Immature natural killer cell (primary cell): ENCODE measurements at places on chromosomes 4 and X. TPM values are rescaled to one million over a fixed set of nuclear protein-coding genes. Genes with fewer than 3 reads are reported as not detected.

ETDB gene
- not detected for polyA plus RNA-seq

NMU gene
- not detected for polyA plus RNA-seq

GRPR gene
- polyA plus RNA-seq: not detected

RHOXF2 gene
- polyA plus RNA-seq: not detected

RAB9A gene
- 48.0 TPM for polyA plus RNA-seq

TRIM2 gene
- polyA plus RNA-seq: 0.51 TPM

ARHGAP36 gene
- not detected for polyA plus RNA-seq

TRIM60 gene
- not detected for polyA plus RNA-seq

FOXR2 gene
- not detected for polyA plus RNA-seq

SMIM14 gene
- polyA plus RNA-seq: 111 TPM

CSN1S1 gene
- 1.5 TPM for polyA plus RNA-seq

CAPN6 gene
- polyA plus RNA-seq: not detected

ESX1 gene
- not detected for polyA plus RNA-seq

DCK gene
- 78.7 TPM for polyA plus RNA-seq

PPP3CA gene
- 9.4 TPM for polyA plus RNA-seq

ZBTB33 gene
- polyA plus RNA-seq: 13.6 TPM

HAND2 gene
- not detected for polyA plus RNA-seq

GPR119 gene
- polyA plus RNA-seq: not detected

ASMT gene
- polyA plus RNA-seq: not detected

ZAR1 gene
- not detected for polyA plus RNA-seq

ATP1B4 gene
- polyA plus RNA-seq: not detected

EFHC2 gene
- 11.2 TPM for polyA plus RNA-seq

MAGEE2 gene
- not detected for polyA plus RNA-seq

TMSB15C gene
- 0.68 TPM for polyA plus RNA-seq

RHOXF2B gene
- polyA plus RNA-seq: not detected

RAB41 gene
- not detected for polyA plus RNA-seq

MAP3K15 gene
- polyA plus RNA-seq: not detected

GATB gene
- 7.2 TPM for polyA plus RNA-seq

ZNF732 gene
- 0.13 TPM for polyA plus RNA-seq

PRKG2 gene
- polyA plus RNA-seq: not detected

ELMOD2 gene
- polyA plus RNA-seq: 14.3 TPM

CT45A5 gene
- not detected for polyA plus RNA-seq

HHIP gene
- polyA plus RNA-seq: not detected

CT45A2 gene
- polyA plus RNA-seq: not detected
